ENCODE measurements at places on chromosomes 4 and X.

DNA sequence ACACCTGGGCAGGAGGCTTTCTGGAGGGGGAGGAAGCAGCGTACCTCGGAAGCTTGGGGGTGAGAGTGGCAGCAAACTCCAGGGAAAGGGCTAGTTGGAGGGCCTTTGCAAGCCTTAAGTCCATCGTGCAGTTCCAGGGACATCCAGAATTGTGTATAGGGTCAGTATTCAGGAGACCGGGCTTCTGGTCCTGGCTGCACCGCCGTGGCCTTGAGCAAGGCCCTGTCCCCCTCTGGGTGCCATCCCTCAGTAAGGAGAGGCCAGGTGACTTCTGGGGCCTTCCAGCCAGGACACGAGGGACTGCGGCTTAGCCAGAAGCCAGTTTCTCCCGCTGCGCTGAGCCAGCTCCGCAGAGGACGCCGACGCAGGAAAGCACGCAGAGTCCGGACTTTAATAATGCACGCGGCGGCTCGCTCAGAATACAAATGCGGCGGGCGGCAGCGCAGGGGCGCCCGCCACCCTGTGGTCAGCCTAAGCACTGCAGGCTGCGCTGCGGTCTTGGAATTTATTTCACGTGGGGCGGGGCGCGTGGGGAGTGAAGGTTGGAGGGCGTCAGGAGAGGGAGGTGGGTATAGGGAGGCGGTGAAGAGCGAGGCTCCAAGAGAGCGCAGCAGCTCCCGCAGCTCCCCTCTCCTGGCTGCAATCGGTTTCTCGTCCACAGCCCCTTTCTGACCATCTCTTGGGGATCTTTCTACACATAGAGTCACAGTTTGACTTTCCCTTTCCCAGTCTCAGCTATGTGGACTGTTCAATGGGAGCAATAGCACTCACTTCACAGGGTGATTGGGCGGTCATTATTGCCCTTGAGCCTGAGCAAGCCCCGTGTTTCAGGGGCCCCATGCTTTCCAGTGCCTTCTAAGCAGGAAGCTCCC is 94.1 kb upstream of the GPR50 start:
- DNase-seq: peak; percentile 88

GRCh38 chr4:122744229-122744628 is 11.7 kb downstream of the BBS12 start:
- no peak for DNase-seq

DNA sequence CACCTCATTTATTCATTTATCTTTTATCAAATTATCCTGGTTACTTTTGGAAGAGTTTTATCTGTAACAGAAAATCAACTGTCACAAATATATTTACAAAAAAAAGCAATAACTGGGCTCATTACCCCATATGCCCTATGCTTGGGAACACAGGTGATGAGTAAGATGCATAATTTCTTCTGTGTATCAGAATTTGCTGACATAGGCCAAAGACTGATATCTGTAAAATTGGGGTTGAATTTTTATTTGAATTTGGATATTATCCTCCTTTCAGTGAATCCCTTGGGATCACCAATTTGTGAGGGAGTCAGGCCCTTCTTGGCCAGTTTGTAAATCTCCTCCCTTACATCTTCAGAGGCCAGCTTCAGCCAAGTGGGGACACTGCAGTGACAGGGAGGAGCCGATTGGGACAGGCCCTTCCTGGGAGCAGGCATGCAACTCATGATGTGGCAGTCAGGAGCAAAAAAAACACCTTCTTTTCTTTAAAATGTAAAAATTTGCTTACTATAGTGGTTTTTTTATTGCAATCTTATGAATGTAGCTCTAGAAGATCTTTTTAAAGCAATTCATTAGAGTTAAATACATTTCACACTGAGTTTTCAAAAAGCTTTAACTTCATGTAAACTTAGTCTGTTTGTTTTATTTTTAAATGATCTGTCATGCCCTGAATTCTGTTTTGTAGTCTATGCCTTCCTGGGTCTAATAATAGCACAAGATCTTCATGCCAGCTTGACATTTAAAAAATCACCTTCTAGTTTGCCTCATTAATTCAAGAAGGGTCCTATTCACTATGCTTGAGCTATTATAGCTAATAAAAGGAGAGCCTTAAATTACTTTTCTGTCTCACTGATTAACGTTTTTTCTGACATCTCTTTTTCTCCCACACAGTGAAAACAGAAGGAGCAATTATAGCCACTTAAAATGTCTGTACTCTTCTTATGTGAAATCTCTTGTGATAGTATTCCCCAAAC is 136.6 kb upstream of the SPRY1 start:
- no peak for DNase-seq

GRCh38 chr4:128287141-128287870 is at the start of gene PGRMC2:
Gene PGRMC2 (minus strand): TSS chr4:128287813. CDS start chr4:128287790, 23 bp downstream.
- peak; percentile 85 for DNase-seq

- peak; percentile 14 for DNase-seq
These were observed 7.6 kb upstream of the XPNPEP2 start for GRCh38 chrX:129731228-129731627.

GRCh38 chr4:7842384-7843279 is 97.0 kb downstream of the AFAP1 start:
- no peak for DNase-seq

DNA sequence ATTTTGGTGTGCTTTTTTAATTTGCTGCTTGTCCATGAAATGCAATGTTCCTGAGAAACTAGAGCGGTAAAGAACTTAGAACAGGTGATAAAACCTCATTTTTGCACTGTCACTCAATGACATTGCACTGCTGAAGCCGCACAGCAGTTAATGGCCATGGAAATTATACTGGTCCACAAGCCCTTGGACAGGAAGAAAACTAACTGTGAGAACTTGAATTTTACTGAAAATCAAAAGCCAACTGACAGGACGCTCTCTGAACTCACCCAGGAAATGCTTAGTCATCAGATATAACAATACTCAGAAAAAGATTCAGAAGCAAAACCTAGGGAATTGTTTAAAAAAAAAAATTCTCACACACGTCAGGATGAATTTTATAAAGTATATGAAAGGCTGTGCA is 246.4 kb upstream of the SLC7A11 start:
- DNase-seq: no peak

DNA sequence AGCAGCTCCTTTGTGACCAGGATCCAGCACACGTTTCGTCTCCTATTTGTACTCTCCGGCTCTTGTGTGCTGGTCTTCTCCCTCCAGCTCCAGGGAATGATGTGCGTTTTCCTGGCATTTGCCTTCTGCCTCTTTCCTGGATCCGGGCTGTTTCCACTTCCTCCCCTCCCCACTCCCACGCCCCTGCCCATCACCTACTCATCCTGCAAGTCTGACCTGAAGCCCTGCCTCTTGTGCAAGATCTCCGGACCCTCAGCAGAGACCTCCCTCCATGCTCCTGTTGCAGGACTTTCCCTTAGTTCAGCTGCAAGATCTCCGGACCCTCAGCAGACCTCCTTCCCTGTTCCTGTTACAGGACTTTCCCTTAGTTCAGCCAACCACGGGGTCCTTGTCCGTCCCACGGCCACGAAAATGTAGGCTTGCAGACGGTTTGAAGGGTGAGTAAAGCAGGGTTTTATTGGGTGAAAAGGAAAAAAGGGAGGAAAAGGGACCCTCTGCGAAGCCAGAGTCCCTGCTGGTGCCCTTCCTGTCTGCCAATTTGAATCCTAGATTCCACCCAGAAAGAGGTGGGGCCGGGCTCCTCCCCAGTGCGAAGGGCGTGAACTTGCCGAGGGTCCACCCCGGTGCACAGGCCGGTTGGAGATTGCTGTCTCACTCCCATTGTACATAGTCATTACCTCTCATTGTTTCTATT is 74.4 kb upstream of the IRF2 start:
- peak; percentile 69 for DNase-seq

GRCh38 chrX:24647257-24648058 is at the start of gene PCYT1B:
Gene PCYT1B (minus strand): TSS chrX:24647347. CDS start chrX:24647105, 242 bp downstream.
- DNase-seq: peak; percentile 98

GRCh38 chr4:148333265-148333664 is 108.9 kb downstream of the NR3C2 start:
- DNase-seq: no peak

- no peak for DNase-seq
These were observed 18.2 kb downstream of the IL13RA1 start for GRCh38 chrX:118745570-118745969.

GRCh38 chr4:82989575-82990429 is 20.8 kb downstream of the LIN54 start:
- no peak for DNase-seq

DNA sequence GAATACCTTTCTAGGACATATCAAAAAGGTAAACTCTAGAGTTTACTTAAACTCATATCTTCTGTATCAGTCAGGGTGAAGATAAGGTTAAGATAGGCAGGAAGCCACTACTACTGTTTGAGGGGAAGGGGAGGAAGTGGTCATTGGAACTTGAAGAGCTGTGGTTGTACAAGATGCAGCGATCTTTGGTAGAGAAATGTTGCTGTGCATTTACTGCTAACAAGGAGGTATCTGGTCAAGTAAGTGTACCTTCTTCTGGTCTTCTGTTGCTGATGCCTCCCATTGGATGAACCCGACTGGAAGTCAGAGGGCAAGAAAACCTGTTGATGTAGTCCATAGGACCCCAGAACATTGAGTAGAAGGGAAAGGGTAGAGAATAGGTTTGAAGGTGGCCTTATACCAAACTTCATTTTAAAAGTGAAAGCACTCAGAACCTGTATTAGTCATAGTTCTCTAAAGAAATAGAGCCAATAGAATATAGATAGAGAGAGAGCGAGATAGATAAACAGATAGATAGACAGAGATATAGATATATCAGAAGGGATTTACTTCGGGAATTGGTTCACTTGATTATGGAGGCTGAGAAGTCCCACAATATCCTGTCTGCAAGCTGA is 47.9 kb upstream of the TSPAN5 start:
- no peak for DNase-seq

GRCh38 chr4:77354550-77354949 is 197.5 kb downstream of the CCNG2 start:
- DNase-seq: no peak

DNA sequence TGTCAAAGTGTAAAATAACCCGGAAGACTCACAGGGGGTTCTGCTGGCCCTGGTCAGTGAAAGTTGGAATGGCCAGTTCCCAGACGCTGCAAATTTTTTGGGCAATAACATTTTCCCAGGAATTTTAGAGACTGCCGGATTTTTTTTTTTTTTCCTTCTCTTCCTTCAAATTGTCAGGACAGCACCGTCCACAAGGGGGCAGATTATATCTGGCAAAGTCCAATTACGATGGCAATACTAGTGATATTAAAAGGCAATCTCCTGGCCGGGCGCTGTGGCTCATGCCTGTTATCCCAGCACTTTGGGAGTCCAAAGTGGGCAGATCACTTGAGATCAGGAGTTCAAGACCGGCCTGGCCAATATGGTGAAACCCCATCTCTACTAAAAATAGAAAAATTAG is 20.5 kb downstream of the SLC25A5 start:
- peak; percentile 75 for DNase-seq

GRCh38 chrX:118286066-118286762 is 59.7 kb upstream of the WDR44 start:
- no peak for DNase-seq

DNA sequence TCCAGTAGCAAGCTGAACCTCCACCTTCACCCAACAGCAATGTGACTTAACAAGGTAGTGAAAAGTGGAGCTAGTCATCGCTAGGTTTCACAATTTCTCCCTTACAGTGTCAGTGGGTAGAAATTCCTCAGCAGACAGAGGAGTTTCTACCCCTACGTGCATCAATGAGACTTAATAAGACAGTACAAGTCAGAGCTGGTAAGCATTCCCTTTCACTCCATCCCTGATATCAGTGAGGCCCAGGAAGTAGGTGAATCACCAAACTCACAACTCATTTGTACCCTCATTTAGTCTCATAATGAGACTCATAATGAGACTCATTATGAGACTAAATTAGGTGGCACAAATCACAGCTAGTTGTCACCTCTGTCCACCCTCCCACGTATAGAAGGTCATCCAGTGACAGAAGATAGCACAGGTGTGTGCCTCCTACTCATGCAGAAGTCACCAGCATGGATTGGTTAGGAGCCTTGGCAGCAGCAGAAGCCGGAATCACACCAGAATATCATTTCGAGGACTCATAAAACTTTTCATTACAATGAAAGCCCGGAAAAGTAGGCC is 50.8 kb upstream of the NUDT10 start:
- DNase-seq: no peak

DNA sequence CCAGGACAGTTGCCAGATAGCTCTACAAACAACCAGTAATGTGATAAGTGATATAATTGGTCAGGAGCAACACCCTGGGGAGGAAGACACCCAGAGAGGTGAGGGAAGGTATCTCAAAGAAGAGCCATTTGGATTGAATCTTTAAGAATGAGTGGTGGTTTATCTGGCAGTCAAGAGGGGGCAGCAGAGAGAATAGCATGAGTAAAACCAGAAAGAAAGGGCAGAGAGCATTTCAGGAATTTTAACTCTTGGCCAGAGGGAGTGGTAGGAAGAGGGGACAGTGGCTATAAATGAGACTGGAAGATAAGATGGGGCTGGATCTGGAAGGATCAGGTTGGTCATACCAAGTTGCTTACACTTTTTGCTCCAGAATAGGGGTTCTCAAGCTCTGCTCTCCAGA is 5.9 kb upstream of the SEPTIN6 start:
- peak; percentile 69 for DNase-seq

DNA sequence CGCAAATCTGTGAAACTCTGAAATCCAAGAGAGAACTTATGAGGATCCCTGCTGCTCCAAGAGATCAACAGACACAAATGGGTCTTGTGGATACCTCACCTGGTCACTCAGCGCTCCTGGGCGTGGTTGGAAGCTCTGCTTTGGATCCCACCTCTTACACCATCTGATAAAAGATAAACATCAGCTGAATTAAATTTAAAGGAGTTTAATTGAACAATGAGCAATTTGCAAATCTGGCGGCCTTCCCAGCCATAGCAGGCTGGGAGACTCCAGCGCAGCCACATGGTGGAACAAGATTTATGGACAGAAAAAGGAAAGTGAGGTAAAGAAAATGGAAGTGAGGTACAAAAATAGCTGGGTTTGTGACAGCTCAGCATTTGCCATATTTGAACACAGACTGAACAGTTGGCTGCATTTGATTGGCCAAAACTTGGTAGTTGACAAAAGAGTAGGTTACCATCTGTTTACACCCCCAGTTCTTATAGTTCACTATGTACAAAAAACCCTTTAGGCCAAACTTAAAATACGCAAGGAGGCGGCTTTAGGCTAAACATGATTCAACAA is 437.3 kb upstream of the NDST3 start:
- DNase-seq: no peak

All from endodermal cell (in vitro differentiated cells).